ENCODE measurements at places on chromosomes 3 and 15.
A peak's percentile ranks its signal among the peaks of the same experiment; 100 is the strongest.

- DNase-seq = peak; percentile 65
Observed at GRCh38 chr3:123653221-123653682, 68.4 kb upstream of the HACD2 start.

DNA sequence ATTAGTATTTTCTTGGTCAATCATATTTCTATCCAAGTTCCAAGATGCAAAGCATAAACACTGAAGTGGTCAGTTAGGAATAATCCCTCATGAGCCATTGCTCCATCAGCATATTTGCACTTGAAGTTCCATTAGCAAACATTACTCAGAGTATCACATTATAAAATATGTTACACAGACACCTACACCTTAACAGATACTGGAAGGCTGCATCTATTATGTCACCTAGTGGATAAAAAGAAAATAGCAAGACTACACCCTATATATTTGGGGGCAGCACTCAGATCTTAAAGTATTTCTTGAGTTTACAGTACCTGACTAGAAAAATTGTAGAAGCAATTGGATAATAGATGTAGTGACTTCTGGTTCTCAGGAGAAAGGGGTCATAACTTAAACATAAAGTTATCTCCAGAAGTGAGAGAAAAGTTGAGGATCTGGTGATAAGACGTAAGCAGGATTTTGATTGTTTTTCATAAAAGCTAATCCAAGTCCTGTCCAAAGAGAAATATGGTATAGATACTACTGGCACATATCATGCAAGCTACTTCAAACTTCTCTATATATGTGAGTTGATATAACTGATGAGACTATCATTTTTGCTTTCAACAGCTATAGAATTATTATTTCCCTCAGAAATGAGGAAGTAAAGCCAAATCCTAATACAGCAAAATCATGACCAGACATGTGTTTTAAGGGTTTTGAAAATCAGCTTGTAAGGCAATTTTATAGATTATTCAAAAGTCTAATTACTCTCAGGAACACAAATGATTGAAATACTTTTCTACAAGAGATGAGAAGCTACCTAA, 422.2 kb downstream of the GBE1 start:
- DNase-seq = no peak

DNA sequence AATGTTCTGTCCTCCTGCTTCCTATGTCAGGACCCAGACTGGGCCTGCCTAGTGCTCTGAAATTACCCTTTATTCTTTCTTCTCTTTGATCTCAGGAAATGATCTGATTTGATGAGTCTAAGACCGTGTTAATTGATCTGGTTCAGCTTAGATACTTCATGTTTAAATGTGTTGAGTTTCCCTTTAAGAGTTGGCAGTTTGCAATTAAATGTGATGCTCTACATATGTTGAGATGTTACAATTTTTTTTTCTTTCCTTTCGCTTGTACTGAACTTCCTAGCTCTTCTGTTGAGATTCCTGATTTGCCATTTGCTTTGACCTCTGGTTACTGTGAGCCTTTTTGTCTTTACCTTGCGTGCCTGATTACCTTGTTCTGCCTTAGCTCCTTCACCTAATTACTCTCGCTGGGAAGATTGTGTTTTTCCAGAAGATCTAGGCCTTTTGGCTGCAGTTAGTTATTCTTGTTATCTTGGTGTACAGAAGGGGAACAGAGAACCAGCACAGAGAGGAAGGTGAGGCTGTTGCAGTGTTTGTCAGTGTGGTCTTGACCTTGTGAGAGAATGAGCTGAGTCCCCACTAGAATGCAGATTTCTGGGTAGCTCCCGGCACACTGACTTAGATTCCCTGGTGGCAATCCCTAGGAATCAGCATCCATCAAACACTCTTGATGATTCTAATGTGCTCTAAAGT, 203.6 kb downstream of the EDEM1 start:
- DNase-seq = no peak

DNA sequence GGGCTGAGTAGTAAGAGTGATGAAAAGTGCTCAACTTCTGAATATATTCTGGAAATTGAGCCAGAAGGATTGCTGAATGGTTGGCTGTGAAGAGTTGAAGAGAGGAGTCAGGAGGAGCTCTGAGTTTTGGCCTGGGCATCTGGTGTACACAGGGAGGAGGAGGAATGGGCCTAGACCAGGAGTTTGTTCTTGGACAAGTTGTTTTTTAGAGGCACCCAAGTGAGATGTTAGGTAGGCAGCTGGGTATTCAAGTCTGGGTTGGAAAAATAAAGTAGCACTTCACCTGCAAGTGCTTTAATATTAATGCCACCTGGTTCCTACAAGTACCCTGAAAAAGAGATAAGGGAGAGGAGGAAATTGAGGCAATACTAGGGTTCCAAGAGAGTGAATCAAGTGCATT, 14.7 kb downstream of the BSN start:
- no peak for DNase-seq

DNA sequence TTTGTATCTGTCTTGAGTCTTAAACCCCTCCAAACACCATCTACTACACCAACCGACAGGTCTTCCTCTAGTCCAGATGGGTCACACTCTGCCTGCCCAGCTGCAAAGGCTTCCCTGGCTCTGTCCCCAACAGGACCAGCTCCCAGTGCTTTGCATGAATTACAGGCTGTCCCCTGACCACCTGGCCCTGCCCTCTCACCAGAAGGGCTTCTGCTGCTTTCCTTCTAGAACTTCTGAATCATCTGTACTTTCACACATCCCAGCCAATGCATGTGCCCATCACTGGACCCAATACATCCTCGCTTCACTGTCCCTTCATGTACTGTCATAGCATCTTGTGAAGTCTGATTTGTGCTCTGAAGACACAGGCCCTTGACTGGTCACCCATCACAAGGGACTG, 53.6 kb downstream of the HOMER2 start:
- no peak for DNase-seq

DNA sequence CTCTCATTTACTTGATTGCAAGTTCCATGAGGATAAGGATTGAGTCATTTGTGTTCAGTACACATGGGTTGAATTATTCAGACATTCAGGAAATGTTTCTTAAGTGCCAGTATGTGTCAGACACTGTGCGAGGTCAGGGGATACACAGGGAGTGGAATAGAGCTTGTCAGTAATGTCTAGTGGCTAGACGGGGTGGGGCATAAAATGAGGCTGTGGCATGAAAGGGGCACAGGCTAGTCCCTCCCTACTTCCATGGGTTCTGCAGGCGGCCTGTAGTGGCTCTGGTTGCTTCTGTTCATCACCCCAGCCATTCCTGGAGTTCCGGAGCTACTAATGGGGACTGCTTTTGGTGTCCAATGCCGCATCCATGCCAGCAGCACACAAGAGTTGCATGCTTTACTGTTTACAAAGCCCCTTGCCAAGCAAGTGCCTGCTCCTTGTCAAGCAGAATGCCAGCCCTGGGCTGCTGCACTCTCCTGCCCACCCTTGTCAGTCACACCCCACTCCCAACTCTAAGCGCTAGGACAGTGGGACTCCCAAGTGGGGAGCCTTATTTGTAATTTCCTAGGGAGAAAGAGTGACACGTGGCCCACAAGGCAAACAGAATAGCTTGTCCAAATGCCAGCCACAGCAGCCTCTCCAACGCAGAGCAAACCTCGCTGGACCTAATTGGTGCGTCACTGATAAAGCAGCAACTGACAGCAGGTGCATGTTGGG, 70.8 kb downstream of the RAB11A start:
- DNase-seq = no peak

- no peak for DNase-seq
Observed at GRCh38 chr15:78255421-78256043, 8.8 kb upstream of the DNAJA4 start.
